ENCODE measurements at places on chromosomes 3 and 15.

GRCh38 chr15:101373577-101373976 is 78.5 kb upstream of the SNRPA1 start:
- no peak for DNase-seq

DNA sequence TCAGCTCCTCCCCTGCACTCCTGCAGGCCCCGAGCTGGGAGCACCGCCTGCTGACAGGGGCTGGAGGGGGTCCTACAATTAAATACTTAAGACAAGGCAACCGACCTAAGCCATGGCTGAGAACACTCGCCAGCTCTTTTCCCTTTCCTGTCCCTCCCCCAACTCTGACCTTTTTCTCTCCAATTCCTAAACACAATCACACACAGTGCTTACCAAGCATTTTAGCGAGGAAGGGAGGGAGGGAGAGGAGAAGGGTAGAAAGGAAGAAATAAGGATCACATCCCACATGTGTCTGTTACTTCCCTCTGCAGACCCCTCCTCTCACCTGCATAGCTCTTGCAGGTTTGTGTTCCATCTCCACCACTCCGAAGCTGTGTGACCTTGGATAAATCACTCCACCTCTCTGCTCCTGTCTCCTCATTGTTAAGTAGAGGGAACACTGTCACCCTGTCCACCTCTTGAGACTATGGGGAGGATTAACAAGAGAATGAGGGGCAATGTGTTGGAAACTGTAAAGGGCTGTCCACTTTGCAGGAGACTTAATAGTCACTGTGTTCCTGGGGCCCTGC is 63.6 kb downstream of the CYP11A1 start:
- DNase-seq = no peak

GRCh38 chr3:192077795-192078497 is 617.0 kb downstream of the PYDC2 start:
- no peak for DNase-seq

- DNase-seq = peak; percentile 46
These were observed 44.5 kb downstream of the CTDSPL start for GRCh38 chr3:37905987-37906674.

DNA sequence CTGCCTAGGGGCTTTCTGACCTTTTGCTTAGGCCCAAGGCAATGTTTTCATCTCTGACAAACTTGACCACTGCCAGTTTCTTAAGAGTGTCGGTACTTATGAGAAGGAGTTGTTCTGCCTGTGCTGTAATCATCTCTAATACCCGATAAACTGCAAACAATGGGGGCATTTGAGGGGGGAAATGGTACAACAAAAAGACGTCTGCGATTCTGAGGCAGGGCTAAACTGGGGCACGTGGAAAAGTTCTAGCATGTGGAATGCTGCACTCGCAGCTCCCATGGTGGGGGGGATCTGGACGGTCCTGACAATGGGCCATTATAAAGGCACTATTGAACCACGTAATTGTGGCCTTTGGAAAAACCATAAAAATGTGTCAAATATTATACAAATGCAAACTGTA is 73.1 kb upstream of the SAMMSON start:
- DNase-seq = no peak

DNA sequence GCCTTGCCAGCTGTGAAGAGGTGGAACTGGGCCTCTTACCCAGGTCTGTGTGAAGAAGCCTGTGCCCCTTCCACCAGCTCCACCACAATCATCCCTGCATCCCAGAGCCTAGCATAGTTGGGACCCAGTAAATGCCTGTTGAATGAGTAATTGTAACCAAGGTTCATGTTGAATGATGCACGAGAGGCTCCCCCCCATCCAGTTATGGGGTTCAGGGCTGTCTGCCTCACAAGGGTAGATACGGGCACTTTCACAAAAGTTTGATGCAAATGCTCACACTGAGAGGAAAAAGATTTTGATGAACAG is 29.5 kb upstream of the TSEN2 start:
- DNase-seq = no peak

DNA sequence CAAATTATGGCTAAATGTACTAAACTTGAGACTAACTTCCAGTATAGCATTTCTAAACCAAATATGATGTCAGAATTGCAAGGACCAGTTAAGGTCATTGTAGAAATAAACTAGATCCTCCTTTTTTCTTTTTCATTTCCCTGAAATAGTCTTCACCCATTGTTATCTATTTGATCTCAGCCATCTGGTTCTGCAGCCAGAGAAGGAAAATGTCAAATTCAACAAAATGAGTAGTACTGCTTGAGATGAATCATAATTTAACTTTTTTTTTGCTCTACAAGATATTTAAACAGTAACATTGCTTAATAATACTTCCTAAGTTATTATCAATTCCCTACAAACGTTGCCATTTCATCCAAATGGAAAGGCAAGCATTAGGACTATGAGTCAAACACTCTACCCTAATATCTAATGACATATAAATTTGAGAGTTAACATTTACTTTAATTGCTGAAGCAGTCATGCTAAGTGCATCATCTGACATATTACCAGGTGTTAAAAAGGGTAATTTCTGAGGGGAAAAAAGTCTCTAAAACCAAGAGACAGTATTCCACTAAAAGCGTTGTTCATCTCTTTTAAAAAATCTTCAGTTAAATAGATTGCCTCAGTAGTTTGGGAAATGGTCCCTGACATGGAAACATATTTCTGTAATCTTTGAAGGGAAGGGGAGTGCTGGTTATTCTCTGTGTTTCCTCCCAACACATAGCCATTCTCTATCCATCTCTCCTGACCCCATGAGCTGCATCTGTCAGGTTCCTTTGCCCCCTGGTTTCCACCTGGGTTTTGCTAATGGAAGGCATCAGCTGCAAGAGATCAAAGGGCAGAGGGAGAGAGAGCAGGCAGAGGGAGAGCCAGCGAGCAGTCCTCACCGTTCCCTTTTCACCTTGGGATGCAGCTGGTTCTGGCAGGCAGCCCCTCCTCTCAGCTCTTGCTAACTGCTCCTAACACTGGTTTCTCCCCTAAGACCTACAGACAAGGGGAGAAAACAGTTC is 138.5 kb downstream of the ARPP21 start:
- no peak for DNase-seq

- DNase-seq = no peak
These were observed 396.3 kb downstream of the NSUN3 start for GRCh38 chr3:94459167-94459566.

DNA sequence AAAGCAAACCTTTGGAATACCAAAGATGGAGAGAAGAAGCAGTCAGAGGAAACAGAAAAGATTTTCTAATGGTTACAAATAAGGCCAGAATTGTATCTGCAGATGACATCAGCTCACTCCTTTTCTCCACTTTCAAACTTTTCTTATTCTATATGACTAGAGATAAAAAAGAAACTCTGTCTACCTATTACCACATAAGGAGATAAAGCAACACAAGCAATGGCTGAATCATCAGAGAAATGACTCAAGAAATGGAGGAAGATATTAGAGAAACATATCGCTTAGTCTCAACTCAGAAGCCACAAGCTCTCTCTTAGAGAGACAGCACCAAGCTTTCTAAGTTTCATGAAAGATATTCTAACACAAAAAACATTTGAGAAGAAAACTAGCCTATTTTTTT is 784.0 kb downstream of the ZPLD1 start:
- DNase-seq = no peak

- DNase-seq = no peak
These were observed 2.5 kb upstream of the INAFM2 start for GRCh38 chr15:40320931-40321371.

DNA sequence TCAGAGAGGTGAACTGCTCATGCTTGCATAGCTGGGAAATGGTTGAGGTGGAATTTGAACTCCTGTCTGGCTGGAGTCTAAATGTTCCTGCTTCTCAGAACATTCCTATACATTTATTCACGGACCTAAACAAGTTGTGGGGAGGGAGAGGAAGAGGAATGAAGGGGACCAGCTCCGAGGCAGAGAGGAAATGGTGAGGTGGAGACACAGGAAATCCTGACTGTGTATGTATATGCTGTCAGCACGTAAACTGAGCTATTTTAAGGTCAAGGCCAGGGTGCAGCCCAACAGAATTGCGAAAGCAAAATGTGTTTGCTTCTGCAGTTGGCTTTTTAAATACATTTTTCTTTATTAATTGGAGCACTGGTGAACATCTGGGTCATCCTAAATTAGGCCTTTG is 74.1 kb upstream of the POMGNT2 start:
- peak; percentile 64 for DNase-seq

GRCh38 chr3:104514371-104514770 is 852.3 kb upstream of the ALCAM start:
- DNase-seq = no peak

DNA sequence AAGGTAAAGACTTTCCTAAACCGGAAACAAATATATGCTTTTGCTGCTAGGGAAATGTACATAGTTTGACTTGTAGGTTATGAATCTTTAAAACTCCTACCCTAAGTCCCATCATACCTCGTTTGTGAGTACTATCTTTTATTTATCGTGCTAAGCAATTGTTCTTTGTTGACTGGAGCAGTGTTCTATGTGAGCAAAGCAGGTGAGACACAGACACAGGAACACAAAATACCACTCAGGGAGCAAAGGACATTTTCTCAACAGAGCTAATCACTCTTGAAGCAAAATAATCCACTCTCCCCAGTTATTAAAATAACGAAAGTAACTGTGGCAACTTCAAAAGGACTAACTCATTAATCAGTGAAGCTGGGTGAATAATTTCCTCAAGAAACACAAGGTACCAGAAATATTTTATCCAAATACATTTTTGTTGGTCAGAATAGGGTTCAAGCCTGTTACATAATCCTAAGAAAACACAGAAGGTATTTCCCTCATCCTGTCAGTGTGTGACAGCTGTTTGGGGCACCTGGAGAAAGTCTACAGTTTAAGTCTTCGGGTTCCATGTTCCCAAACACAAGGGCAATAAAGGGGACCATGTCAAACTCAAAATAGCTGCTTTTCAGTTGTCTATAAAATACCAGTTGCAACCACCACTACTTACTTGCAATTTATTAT is 407.7 kb downstream of the FOXP1 start:
- DNase-seq = no peak

DNA sequence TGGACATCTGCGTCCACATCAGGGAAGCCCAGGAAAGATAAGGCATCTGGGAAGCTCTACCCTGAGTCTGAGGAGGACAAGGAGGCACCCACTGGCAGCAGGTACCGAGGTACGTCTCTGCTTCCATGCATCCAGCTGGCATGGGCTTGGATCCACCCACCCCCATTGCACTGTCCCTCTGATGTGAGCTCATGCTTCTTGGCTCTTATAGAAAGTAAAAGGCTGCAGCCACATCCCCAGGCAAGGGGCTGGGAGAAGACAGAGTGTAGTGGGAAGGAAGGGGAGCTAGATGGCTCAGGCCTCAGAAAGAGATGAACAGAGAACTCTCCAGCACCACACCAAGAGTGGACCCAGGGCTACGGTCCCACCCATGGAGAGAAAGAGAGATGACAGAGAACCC is 18.2 kb downstream of the PTH1R start:
- DNase-seq = no peak

Measured in MG63 (cell line).